Activated naive CD4-positive, alpha-beta T cell treated with anti-CD3 and anti-CD28 coated beads for 36 hours (primary cell): ENCODE measurements at places on chromosomes 3 and 15.
A peak's percentile ranks its signal among the peaks of the same experiment; 100 is the strongest.

- DNase-seq = peak; percentile 92
These were observed 90.6 kb upstream of the PROK2 start for GRCh38 chr3:71875461-71875947.

GRCh38 chr3:126053949-126054569, 29.9 kb downstream of the SLC41A3 start:
- no peak for DNase-seq

DNA sequence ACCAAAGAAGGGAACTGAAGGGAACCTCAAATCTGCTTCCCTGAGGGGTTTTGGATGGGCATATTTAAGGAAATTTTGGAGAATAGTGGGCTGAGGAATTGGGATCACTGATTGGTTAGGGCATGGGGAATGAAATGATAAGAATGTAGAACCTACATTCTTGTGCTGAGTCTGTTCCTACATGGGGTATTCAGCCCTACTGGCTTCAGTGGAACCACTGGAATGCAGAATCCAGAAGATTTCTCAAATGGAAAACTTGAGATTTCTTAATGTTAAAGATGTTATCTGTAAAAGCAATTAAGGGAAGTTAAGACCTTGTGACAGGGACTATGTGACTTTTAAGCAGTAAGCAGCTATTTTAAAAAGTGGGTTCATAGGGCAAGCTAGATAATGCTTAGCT, 1062.4 kb downstream of the AGBL1 start:
- DNase-seq = no peak

GRCh38 chr3:26840272-26840870, 217.8 kb downstream of the LRRC3B start:
- DNase-seq = no peak

GRCh38 chr3:153284282-153284938, 122.4 kb downstream of the RAP2B start:
- DNase-seq = peak; percentile 72

- DNase-seq = no peak
These were observed 15.0 kb upstream of the GNAI2 start for GRCh38 chr3:50221051-50221410.

DNA sequence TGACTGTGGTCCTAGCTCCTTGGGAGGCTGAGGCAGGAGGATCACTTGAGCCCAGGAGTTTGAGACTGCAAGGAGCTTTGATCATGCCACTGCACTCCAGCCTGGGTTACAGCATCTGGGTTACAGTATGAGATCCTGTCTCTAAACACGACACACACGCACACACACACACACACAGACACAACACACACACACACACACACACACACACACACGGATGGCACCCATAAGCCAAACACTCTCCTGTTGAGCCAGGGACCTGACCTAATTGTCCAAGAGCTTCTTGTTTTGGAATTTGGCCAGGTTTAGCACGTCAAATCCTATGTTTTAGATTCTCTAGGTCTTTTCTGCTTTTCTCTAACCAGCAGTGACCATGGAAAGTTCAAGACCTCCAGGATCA, 26.8 kb downstream of the EID1 start:
- DNase-seq = no peak

DNA sequence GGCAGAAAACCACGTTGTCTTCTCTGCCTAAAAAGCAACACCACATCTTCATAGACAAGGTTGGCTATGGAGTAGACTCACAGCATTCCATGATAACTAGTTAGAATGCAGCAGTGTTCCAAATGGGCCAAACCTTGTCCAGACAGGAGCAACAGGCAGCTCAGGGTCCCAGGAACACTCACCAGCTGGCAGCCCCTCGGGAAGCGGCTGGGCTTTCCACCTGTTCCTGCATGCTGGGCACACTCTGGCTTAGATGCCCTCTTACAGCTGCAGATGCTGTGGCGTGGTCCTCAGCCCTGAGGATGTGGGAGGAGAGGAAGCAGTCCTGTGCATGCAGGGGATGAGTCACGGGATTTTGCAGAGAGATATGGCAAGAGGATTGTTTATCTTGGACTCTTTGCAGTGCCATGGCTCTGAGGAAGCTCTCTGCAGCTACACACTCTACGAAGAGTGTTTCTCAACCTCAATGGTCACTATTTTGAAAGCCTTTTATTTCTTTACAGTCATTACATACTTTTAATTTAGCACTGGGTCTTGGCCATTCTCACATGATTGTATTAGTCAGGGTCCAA, 11.3 kb downstream of the NRROS start:
- no peak for DNase-seq

DNA sequence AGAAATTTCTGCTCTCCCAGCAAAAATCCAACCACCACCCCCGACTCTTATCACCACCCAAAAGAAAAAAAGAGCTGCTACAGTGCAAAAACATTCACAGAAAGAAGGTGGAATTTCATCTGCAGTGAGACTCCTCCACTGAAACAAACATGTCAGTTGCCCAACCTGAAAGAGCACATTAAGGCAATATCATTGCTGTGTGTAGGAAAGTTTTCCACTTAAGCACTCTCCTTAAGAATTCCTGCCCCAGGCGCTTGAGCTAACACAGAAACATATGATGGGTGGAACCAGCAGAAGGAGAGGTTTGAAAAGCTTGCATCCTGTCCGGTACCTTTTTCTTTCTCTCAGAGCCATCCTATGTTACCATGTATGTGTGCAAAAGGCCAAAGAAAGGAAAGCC, 200.8 kb upstream of the GADL1 start:
- no peak for DNase-seq

DNA sequence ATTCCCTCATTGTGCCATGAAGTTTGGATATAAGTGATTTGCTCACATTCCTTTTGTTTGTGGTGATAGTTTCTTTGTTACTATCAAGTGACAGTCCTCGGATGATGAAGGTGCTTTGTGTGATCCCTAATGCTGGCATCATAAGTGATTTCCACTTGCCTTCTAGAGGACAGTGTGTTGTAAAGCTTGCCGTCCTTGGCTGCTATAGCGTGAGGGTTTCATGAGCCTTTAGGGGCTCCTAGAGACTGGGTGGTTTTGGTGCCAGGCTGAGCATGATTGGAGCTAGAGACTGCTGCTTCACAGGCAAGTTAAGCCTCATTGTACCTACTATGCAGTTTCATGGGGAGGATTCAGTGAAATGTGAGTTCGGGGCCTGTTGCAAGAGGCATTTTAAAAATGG, 12.4 kb downstream of the SNRK start:
- no peak for DNase-seq

- DNase-seq = peak; percentile 29
These were observed 202.8 kb downstream of the SV2B start for GRCh38 chr15:91302588-91303439.

- no peak for DNase-seq
These were observed 7.1 kb downstream of the THRB start for GRCh38 chr3:24487325-24488262.

DNA sequence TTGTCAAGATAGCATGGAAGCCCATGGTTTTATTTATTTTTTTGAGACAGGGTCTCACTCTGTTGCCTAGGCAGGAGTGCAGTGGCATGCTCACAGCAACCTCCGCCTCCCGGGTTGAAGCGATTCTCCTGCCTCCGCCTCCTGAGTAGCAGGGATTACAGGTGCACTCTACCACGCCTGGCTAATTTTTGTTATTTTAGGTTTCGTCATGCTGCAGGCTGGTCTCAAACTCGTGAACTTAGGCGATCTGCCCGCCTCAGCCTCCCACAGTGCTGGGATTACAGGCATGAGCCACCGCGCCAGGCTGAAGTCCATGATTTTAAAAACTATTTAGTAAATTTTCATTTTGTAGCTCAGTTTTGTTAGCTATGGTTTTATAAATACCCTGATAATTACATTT, 2.7 kb upstream of the ACTR8 start:
- no peak for DNase-seq

DNA sequence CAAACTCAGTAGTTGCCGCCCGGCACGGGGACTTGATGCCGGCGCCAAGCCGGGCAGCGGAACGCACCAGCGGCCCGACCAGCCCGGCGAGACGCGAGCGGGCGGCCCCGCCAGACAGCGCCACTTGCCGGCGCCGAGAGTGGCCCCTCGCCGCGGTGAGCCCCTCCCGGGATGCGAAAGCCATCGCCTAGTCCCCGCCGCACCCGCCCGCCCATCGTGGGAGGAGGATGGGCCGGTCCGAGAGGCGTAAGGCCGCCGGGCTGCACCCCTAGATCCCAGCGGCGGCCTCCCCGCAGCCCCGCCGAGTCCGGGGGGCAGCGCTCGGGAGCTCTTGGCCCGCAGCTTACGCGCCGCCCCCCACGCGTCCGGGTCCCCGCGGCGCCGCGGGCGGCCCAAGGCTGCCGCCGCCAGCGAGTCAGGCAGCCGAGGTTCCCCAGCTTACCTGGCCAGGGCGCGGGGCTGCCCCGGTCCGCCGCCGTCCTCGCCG, 609 bp downstream of the GOLGA8A start:
- peak; percentile 36 for DNase-seq

GRCh38 chr15:50531766-50532165, 14.7 kb downstream of the USP50 start:
- DNase-seq = no peak

- DNase-seq = no peak
These were observed 435.6 kb downstream of the GOLGA6L6 start for GRCh38 chr15:20106026-20106425.

- no peak for DNase-seq
These were observed 15.8 kb downstream of the HDC start for GRCh38 chr15:50249704-50250103.

GRCh38 chr15:93067649-93068085, 21.3 kb downstream of the RGMA start:
- no peak for DNase-seq

GRCh38 chr3:9019259-9019961, 56.1 kb upstream of the RAD18 start:
- no peak for DNase-seq

- DNase-seq = peak; percentile 94
These were observed at the start of gene PSMA4 for GRCh38 chr15:78540141-78540870. PSMA4 (plus strand) TSS chr15:78540444; CDS start chr15:78541928, 1,484 bp downstream.

DNA sequence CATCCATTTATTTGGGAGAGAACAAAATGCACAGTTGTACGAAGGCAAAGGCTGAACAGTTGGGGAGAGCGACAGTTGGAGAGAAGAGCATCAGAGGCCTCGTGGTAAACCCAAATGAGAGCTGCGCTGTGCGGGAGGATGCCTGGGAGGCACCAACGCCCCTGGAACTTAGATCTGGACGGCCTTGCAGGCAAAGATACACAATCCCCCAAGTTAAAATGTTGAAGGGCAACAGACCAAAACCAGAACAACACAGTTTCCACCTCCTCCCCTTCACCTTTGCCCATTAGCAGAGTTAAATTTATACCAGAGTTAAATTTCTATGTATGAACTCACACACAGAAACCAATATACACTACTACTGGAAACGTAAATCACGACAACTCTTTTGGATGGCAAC, 339.6 kb downstream of the RORA start:
- no peak for DNase-seq

- no peak for DNase-seq
These were observed 30.1 kb downstream of the CCDC12 start for GRCh38 chr3:46946416-46946815.

DNA sequence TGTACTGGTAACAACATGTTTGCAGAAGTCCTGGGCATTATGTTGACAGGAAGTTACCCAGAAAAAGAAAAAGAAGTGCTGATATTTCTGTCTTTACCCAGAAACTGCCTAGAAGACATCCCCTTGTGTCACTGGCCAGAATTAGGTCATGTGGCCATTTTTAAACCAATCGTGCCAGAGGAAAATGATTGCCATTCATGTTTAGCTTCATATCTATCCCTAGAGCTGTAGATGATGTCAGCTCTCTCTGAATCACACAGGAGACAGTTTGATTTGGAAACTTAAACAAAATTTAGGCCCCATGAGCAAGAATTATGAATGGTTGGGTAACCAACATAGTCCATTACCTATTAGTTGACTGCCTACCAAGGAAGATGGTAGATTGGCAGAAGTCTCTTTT, 8.9 kb upstream of the PLOD2 start:
- DNase-seq = no peak

DNA sequence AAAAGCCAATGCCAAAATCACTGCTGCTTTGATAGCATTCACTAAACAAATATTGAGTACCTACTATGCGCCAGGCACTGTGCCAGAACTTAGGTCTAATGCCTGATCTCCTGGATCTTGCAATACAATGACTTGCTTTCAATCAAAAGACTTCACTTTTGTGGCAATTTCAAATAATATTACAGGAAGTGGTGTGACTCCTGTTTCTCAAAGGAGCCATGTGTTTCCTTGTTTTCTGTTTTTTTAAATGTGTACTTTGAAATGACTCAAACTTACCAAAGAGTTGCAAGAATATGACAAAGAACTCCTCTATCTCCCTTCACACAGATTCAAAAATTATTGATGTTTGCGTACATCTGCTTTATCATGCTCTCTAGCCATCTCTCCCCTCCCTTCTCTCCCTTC, 18.3 kb downstream of the OSBPL10 start:
- DNase-seq = no peak

- DNase-seq = peak; percentile 14
These were observed 39.9 kb upstream of the MB21D2 start for GRCh38 chr3:192957441-192958021.

DNA sequence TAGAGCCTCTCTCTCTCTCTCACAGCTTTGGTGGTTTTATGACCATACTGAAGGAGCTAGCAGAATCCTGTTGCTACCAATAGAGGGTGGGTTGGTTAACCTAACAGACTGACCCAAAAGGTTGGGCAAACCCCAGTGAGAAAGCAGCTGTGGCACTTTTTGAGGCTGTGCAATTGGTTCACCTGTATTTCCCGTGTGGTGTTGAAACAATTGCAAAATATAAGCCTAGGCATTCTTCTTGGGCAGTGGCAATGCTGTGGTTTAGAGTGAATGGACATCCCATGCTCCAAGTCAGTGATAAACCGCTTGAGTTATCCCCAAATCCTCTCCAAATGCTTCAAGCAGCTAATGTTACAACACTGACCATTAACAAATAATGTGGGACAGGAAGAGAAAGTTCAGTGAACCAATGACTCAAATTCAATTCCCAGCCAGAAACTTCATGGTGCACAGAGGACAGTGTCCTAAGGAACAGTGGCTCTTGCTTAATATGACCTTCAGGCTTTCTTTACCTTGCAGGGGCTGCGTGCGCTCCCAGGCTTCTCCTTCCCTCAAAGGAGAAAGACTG, 261.9 kb upstream of the ICE2 start:
- DNase-seq = peak; percentile 12

- no peak for DNase-seq
These were observed 66.1 kb downstream of the FILIP1L start for GRCh38 chr3:100048248-100048647.

DNA sequence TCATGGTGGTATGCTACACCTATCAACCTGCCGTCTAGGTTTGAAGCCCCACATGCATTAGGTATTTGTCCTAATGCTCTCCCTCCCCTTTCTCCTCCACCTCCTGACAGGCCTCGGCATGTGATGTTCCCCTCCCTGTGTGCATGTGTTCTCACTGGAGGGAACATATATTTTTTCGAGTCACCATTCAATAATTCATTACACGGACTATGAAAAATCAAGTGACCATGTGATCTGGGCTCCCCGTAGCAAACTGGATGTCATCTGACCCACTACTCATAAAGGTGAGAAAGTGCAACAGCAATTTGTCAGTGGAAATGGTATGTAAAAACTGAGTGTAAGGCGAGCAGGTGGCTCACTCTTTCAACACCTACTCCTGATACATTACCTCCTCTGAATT, 224.3 kb upstream of the RASGRP1 start:
- no peak for DNase-seq
